Mesangial cell (primary cell): ENCODE measurements at places on chromosomes 13 and 19. TPM values are rescaled to one million over a fixed set of nuclear protein-coding genes. Genes with fewer than 3 reads are reported as not detected.

The MCEMP1 gene
- total RNA-seq = not detected in 2 replicates

The PINLYP gene
- 1.3 and 4.6 TPM in 2 replicates for total RNA-seq

The SHC2 gene
- 0.16 and 3.4 TPM in 2 replicates for total RNA-seq

The RANBP3 gene
- total RNA-seq = 46.4 and 68.4 TPM in 2 replicates

The CPT1C gene
- total RNA-seq = 4.4 and 30.8 TPM in 2 replicates

The ZNF541 gene
- total RNA-seq = 0.13 TPM in 1 of 2 replicates, not detected in the other

The PSG3 gene
- not detected in 2 replicates for total RNA-seq

The FPR3 gene
- not detected in 2 replicates for total RNA-seq

The FSD1 gene
- 13.8 and 29.7 TPM in 2 replicates for total RNA-seq

The OR10H1 gene
- total RNA-seq = not detected in 2 replicates

The CLEC17A gene
- not detected in 2 replicates for total RNA-seq

The SHISA7 gene
- under 0.01 TPM in 1 of 2 replicates, not detected in the other for total RNA-seq

The PHLDB3 gene
- 4.1 and 6.3 TPM in 2 replicates for total RNA-seq

The OR4F17 gene
- not detected in 2 replicates for total RNA-seq

The CCDC122 gene
- 2.0 and 2.4 TPM in 2 replicates for total RNA-seq

The GAPDHS gene
- not detected in 2 replicates for total RNA-seq

The CEACAM7 gene
- not detected in 2 replicates for total RNA-seq

The CAMSAP3 gene
- 2.3 and 3.8 TPM in 2 replicates for total RNA-seq

The SMIM24 gene
- total RNA-seq = 3.2 TPM in 1 of 2 replicates, not detected in the other

The PGLYRP1 gene
- total RNA-seq = not detected in 2 replicates

The CGB8 gene
- total RNA-seq = 0.25 and 8.0 TPM in 2 replicates

The ZNF460 gene
- 31.4 and 54.5 TPM in 2 replicates for total RNA-seq

The PSPN gene
- 0.65 and 2.9 TPM in 2 replicates for total RNA-seq

The LAIR1 gene
- total RNA-seq = not detected in 2 replicates

The DIRAS1 gene
- 2.3 and 7.2 TPM in 2 replicates for total RNA-seq

The ZNF586 gene
- total RNA-seq = 6.8 and 8.1 TPM in 2 replicates

The KASH5 gene
- total RNA-seq = not detected in 2 replicates

The PIH1D1 gene
- 97.8 and 107 TPM in 2 replicates for total RNA-seq

The TNFSF13B gene
- total RNA-seq = 0.49 and 1.3 TPM in 2 replicates

The TMEM238 gene
- total RNA-seq = 1.5 and 3.3 TPM in 2 replicates

The ZNF534 gene
- total RNA-seq = not detected in 2 replicates

The TMEM145 gene
- 0.13 and 0.16 TPM in 2 replicates for total RNA-seq

The RXFP2 gene
- total RNA-seq = not detected in 2 replicates

The KCNC3 gene
- total RNA-seq = 0.16 and 2.3 TPM in 2 replicates

The KLK14 gene
- total RNA-seq = 0.81 TPM in 1 of 2 replicates, not detected in the other

The HCST gene
- 0.38 TPM in 1 of 2 replicates, not detected in the other for total RNA-seq

The LILRA5 gene
- total RNA-seq = not detected in 2 replicates

The TMEM59L gene
- 0.16 and 1.3 TPM in 2 replicates for total RNA-seq

The ZNF177 gene
- 0.81 and 3.2 TPM in 2 replicates for total RNA-seq

The LGI4 gene
- total RNA-seq = 0.49 TPM in 1 of 2 replicates, not detected in the other

The URAD gene
- not detected in 2 replicates for total RNA-seq

The CADM4 gene
- 24.4 and 39.2 TPM in 2 replicates for total RNA-seq

The CFAP97D2 gene
- total RNA-seq = not detected in 2 replicates

The WDR62 gene
- total RNA-seq = 1.8 and 22.5 TPM in 2 replicates

The IL4I1 gene
- total RNA-seq = 2.3 and 4.4 TPM in 2 replicates

The ZNF439 gene
- 1.0 and 1.6 TPM in 2 replicates for total RNA-seq

The CD22 gene
- 1.1 TPM in 1 of 2 replicates, not detected in the other for total RNA-seq

The MUC16 gene
- total RNA-seq = under 0.01 TPM in 1 of 2 replicates, not detected in the other

The C19orf81 gene
- total RNA-seq = 0.89 TPM in 1 of 2 replicates, not detected in the other

The LPAR2 gene
- total RNA-seq = 14.7 and 19.8 TPM in 2 replicates

The RNF113B gene
- total RNA-seq = not detected in 2 replicates

The IGSF23 gene
- 2.9 TPM in 1 of 2 replicates, not detected in the other for total RNA-seq

The SIGLEC12 gene
- not detected in 2 replicates for total RNA-seq

The ZNF730 gene
- total RNA-seq = 0.63 and 4.7 TPM in 2 replicates

The C19orf38 gene
- total RNA-seq = not detected in 2 replicates
